Cortex of kidney (tissue), 1 donor: ENCODE measurements at places on chromosomes 4 and X.

GRCh38 chr4:1045193-1045594 is 33.8 kb downstream of the FGFRL1 start:
- no peak for DNase-seq

GRCh38 chrX:124594017-124594651 is 247.8 kb downstream of the SH2D1A start:
- no peak for DNase-seq

DNA sequence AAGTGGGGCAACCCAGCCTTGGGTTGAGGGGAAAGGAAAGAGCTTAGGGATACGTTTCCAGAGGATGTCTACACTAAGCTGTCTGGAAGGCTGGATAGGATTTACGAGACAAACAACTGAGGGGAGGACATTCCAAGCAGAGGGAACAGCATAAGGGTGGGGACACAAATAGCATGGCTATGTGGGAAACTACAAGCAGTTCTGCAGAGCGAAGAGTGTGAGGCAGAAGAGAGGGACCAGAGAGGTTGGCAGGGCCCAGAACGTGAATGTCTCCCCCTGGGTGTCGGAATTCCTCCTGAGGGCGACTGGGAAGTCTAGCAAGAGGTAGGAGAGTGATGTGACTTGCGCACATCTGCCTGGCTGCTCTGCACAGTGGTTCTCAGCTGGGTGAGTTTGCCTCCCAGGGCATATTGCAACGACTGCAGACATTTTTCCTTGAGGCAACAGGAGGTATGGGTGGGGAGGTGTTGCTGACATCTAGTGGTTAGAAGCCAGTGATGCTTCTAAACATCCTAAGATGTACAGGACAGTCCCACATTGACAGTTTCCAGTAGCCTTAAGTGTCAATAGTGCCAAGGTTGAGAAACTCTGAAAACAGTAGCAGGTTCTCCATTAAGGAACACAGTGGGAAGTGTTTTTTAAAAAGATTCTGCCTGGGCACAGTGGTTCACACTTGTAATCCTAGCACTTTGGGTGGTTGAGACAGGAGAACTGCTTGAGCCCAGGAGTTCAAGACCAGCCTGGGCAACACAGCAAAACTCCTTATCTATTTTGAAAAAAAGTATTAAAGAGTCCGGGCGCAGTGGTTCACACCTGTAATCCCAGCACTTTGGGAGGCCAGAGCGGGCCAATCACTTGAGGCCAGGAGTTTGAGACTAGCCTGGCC is 9.2 kb downstream of the NDUFA1 start:
- DNase-seq = no peak

- DNase-seq = no peak
Measured at GRCh38 chr4:38452009-38452408, 212.0 kb upstream of the KLF3 start.

- DNase-seq = no peak
Measured at GRCh38 chr4:127580300-127580699, 52.5 kb upstream of the INTU start.

DNA sequence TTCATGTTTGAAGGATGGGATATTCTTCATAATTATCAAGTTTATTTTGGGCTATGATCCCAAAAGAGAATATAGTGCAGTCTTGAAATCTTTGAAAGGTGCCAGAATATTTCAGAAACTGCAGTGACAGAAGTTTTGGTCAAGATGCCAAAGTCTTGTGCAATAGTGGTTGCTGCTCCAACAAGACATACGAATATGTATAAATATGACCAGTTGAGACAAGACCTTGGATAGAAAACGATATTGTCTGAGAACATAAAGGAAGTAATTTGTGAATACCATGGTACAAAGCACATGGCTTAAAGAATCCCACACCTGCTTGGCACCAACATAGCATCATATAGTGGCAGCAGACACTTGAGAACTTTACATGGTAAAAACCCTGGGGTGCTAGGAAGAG is 48.6 kb upstream of the AMELX start:
- DNase-seq = no peak

- no peak for DNase-seq
Measured at GRCh38 chr4:6245246-6246169, 24.1 kb upstream of the WFS1 start.

DNA sequence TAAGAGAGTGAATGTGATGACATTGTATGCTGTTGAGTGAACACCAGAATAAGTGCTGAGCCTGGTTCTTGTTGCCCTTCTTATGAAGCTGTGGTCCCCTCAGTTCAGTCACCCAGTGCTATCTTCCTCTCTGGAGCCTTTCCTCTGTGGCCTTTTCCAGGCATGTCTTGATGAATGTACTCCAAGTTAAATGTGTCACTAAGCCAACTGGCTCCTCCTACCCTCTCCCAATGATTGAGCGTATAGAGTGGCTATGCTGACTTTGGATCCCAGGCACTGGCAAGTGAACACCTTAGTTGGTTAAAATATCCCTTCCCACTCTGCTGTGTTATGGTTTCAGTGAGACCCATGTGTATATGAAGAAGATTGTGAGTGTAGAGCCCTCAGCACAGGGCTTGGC is 134.1 kb upstream of the MAMLD1 start:
- DNase-seq = no peak

- no peak for DNase-seq
Measured at GRCh38 chr4:94591289-94591688, 139.5 kb downstream of the PDLIM5 start.

- DNase-seq = no peak
Measured at GRCh38 chrX:134694333-134695322, 36.4 kb upstream of the PLAC1 start.

- no peak for DNase-seq
Measured at GRCh38 chrX:115912372-115912897, 258.1 kb upstream of the AGTR2 start.

DNA sequence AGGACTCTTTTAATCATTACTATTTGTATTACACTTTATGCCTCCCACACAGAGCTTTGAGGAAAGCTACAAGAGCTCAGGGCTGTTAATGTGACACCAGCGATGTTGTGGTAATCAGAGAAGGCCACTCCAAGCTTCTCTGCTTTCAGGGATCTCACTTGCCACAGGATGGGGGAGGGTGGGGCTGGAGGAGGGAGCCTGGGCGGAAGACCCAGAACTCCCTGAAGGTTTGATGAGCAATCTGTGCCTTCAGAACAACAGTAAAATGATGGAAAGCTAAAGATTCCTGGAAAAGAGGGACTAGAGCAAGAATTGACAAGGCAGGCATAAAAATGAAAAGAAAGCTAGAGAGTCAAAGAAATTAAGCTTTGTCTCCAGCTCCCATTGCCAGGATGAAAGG is 75.6 kb downstream of the MAML3 start:
- DNase-seq = no peak
